Stimulated activated CD8-positive, alpha-beta memory T cell treated with anti-CD3 and anti-CD28 coated beads, Interleukin-2, amount 100 ng/mL, for 1 hour (primary cell): ENCODE measurements at places on chromosomes 1 and 21.

DNA sequence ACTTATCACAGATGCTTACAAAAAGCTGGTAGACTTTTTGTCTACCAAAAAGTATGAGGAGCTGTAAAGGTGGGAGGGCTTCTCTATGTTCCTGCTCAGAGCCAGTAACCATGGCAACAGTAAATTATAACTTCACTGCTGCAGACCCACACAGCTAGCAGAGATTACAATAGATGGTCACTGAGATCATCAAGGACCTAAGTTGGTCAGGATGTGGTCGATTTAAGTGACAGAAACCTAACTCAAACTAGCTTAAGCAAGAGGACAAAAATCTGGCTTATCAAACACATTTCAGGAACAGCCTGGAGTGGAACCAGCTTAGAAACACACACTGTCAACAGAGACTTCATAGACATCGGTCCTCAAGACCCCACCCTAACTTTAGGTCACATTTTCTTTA is 113.4 kb upstream of the ATP1A1 start:
- no peak for DNase-seq

- no peak for DNase-seq
Observed at GRCh38 chr1:155913969-155914757, 3.0 kb upstream of the RIT1 start.

DNA sequence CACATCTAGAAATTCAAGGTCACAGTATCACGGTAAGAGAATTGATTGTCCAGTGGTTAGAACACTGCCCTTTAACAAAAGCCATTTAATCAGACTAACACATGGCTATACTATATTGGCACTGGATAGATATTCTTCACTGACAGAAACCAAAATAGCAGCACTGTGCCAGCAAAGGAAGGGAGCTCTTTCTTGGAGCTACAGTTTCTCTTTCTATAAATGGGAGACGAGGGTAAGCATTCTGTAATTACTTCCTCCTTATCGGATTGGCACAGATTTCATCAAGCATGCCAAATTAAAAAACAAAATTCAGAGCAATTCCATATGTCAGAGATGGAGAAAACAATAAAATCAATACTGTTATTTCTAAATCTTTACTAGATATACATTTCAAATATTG is 115.7 kb upstream of the CACYBP start:
- DNase-seq, result no peak

GRCh38 chr1:160031365-160032164 is at the start of gene PIGM:
Gene PIGM (minus strand): TSS chr1:160031990. CDS start chr1:160031739, 251 bp downstream.
- DNase-seq, result peak; percentile 85
